ENCODE measurements at places on chromosomes 7 and 10.

- DNase-seq, result no peak
Observed at GRCh38 chr7:95730493-95731280, 41.7 kb upstream of the DYNC1I1 start.

- DNase-seq, result no peak
Observed at GRCh38 chr7:47153576-47153975, 428.3 kb downstream of the TNS3 start.

DNA sequence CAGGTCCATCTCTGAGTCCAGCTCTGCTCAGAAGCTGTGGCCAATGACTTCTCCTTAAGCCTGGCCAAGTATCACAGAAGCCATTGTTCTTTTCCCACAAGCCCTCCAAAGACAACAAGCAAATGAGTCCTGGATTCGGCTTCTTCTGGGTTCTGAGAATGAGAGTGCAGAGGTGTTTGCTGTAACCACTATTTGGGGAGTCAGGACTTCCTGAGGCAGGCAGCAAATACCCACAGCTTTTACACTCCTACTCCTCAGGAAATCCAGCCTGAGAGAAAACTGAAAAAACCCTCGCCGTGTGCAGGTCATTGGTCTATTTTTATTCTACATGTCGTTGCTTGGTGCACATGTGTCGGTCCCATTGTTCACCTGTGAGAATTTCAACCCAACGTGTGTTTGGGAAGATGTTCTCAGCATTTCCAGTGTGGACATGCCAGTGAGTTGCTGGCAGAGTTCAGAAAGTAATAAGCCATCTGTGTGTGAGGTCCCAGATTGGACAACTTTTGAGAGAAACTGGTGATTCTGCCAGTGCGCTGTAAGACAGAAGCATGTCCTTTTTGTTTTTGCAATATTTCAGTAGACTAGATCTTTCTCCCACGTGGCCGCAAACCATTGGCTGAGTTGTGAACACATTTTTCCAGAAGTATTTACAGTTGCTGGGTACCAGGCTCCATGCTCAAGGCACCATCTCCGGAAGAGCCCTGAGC is 121.6 kb upstream of the LYZL2 start:
- no peak for DNase-seq

GRCh38 chr7:924541-925231 is 29.8 kb downstream of the ADAP1 start:
- no peak for DNase-seq

- peak; percentile 14 for DNase-seq
Observed at GRCh38 chr10:96513305-96513697, 425 bp downstream of the TLL2 start.

GRCh38 chr7:47852330-47853245 is 95.7 kb downstream of the PKD1L1 start:
- no peak for DNase-seq

DNA sequence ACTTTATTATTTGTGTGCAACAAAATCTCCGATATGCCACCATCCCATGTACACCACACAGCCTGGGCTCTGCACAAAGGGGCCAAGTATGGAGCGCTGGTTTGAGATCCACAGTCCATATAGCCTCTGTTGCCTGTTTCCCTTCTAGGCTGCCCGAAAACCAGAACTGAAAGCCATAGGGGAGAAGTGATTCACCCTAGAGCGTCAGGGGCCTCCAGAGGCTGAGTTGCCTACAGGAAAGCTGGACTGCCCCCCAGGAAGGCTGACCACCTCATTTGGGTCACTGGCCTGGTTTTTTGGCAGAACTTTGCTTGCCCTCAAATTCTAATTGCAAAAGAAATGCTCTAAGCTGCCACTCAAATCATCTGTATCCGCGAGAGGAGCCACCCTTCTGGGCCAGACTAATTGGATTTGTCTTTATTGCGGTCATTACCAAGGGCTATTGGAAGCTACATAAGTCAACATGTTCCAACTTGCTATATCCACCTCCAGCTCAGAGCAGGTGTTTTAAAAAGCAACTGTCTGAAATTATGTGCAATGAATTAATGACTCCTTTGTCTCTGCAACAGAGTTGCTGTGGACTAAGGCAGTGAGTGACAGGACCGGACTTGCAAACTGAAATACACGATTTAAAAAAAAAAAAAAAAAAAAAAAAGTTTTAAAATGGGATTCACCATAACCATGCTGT is 28.3 kb upstream of the FRMD4A start:
- no peak for DNase-seq

GRCh38 chr7:27364344-27364758 is 121.7 kb downstream of the EVX1 start:
- no peak for DNase-seq

- DNase-seq, result no peak
Observed at GRCh38 chr10:60803865-60804264, 25.6 kb downstream of the CDK1 start.
